ENCODE measurements at places on chromosomes 3 and 15.
A peak's percentile ranks its signal among the peaks of the same experiment; 100 is the strongest.

GRCh38 chr3:126013751-126014156, 44.8 kb downstream of the ROPN1B start:
- no peak for DNase-seq

DNA sequence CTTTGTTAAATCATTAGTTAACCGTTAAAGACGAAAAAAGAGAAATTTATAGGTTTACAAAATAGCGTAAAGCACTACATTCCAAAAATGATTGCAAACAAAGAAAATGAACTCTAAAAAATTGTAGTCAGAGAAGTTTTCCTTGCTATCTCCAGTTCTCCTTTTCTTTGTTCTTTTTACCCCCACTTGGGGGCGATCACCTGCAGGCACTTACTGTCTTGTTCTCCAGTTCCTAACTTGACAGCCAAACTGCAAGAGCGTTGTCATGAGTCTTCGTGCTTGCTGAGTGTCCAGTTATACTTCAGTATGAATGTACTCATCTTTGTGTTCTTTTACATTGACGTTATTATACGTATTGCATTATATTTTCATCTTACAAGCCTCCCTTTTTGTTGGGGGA, 54.5 kb downstream of the CHD2 start:
- no peak for DNase-seq

DNA sequence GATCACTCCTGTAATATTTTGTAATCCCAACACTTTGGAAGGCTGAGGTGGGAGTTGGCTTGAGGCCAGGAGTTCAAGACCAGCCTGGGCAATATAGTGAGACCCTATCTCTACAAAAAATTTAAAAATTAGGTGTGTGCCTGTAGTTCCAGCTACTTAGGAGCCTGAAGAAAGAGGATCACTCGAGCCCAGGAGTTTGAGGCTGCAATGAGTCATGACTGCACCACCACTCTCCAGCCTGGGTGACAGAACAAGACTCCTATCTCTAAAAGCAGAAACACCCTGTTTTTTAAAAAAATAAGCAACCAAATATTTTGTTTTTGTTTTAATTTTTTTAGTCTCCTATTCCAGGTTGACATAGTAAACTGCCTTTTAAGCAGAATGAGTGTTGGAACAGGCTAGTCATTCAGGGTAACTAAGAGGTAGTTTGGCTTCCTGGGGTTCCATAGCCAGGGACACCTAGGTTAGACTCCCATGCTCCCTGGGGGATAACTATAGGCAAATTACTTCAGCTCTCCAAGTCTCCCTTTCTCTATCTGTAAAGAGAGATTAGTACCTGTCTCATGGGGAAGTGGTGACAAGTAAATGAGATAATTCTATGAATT, 114.6 kb upstream of the C15orf61 start:
- no peak for DNase-seq

DNA sequence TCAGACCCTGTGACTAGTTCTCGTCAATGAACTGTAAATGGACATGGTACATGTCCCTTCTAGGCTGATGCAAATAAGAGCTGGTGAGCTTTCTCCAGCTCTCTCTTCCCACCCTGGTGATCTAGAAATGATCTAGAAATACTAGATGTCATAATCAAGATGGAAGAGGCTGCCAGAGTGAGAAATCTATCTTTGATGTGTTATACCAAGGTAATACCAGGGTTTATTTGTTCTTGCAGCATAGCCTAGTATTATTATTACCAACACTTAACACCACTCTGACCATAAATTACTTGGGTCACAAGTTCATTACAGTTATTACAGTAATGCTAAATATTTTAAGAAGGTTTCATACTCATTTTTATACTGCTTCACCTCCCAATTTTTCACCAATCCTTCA, 138.4 kb upstream of the LMCD1 start:
- no peak for DNase-seq

DNA sequence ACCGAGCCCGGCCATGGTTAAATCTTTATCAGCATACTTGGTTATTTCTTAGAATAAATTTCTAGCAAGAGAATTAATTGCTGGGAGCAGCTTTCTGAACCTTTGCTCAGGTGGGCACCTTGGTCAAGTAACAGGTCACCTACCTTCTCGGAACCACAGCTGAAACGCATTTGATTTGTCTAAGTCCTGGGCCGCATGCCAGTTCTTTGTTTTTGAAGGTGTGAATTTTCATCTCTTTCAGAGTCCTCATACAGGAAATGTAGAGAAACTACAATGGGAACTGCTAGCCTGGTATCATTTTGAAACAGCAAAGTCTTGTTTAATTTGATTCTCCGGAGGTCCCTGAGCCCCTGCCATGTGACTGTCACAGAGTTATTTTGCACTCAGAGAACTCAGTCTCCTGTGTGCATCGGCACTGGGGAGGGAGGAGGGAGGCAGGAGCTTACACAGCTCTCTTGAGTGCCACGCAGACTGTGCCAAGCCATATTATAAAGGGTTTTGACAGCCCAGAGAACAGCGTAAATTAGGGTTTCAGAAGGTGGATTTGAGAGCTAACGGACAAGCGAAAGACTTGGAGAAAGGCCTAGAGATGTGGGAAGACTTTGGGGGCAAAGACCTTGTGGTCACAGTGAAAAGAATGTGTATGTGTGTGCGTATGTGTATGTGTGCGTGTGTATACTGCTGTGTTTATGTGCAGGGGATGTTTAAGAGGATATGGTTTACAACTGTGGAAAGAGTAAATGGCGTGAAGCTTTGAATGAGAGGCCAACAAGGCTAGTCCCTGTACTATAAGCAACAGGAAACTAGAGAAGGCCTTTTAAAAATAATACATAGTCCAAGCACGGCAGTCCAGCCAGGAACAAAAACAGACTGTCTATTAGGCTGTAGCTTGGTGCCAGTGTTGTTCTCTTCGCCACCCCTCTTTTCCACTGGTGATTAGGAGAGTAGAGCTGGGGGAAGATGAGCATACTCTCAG, 61.8 kb upstream of the ATP13A3 start:
- no peak for DNase-seq

DNA sequence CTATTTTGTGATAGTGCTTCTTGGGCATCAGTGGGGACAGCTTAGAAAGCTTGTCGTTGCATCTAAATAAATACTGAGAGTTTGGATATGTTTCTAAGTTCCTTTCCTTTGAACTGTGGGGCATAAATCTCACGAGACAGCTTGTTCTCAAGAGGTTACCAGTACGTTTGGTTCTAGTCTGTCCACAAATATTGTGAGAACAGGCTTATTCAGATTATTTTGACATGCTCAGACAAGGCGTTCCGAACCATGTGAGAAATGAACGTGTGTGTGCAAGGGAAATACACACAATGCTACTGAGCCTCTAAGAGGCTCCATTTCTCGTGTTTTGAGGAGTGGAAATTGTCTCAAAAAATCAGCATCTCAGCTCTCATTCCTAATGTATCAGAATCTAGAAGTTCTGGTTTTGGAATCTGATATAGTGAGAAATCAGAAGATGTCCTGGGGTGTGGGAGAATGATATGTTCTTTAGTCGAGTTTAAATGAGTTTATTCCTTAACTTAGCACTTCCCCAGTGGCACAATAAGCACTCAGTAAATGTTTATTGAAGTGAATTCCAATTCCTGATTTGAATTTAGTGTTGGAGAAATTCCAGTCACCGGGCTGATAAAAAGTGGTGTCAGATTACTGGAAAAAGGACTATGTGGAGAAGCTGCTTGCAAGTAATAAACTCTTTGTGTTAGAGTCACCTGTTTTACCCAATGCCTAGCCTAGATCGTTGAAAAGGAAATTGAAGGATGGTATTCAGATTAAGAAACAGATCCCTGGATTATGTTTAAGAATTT, 481.5 kb downstream of the LPP start:
- DNase-seq = no peak

DNA sequence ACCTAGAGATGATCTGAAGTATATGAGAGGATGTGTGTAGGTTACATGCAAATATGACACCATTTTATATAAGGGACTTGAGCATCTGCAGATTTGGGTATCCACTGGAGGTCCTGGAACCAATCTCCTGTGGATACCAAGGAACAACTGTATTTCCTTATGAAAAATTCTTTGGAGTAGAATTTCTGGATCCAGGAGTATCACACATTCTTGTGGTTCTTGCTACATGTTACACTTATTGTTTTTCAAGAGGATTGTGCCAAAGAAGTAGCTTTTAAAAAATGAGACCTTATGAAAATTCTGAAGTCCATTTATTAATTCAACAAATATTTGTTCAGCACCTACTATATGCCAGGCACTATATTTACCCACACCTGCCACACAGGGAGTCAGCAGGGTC, 15.7 kb upstream of the TBC1D23 start:
- DNase-seq = no peak

DNA sequence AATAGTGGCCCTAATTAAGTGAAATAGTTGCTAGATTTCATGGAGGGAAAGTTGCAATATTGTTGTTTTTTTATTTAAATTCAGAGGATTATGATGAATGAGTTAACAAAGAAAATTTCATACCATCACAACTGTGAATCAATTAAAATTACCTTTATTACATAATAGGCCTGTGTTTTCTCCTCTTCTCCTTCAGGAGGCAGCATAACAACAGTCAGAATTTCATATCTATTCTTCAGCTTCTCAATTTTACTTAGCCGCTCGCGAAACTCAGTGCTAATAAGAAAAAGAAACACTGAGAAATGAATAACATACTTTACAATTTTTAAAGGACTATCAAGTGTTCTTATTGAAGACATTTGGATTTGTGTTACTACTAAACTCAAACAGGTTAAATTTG, 29.4 kb downstream of the TTC14 start:
- no peak for DNase-seq

DNA sequence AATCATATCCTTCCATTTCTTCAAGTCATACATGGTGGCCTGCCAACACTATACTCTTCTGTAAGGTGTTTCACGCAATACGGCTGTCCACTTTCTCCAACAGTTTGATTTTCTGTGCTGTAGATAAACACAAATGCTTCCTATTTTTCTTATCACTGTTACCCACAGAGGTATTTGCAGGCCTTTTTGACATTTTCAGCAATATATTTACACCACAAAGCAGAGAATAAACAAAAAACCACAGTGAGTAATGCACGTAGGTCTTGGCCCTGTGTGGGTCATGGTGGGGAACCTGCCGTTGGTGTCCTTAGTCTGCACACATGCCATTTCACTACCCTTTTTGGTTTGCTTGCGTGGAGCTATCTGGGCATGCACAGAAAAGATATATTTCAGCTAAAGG, 59.5 kb downstream of the LRRC28 start:
- no peak for DNase-seq

GRCh38 chr3:81439108-81439507, 322.3 kb downstream of the GBE1 start:
- no peak for DNase-seq

DNA sequence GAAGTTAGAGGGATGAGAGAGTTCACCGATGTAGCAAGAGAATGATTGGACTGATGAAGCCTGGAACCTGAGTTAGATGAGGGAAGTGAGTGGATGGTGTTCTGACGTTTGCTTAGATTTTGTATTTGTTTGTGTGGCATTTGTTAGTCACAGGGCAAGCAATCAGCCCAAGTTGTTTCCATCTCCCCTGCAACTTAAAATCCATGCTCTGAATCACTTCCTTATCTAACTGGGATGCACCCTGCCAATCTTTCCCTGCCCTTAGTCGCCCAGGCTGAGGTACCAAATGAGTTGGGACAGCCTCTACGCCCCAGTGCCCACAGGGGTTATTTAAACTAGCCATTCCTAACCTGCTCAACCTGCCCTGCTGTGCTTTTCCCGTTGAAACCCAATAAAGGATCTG, 12.6 kb downstream of the PAQR5 start:
- peak; percentile 48 for DNase-seq

DNA sequence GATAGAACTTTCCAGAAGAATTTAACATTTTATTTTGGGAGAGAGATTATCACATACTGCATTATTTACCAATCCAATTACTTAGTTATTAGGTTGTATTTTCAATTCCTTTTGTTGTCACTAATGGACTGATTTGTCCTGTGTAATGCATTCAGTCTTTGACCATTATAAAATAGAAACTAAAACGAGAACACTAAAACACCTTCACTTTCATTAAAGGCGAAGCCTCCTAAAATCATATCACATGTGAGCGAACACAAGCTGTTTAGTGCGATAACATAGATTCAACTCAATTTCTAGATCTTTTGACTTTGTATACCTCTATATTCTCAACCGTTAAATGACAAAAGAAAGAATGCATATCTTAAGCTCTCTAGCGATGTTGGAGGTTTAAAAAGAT, 253.4 kb downstream of the VGLL3 start:
- DNase-seq = no peak

- no peak for DNase-seq
Observed at GRCh38 chr3:17234382-17234781, 349.6 kb downstream of the PLCL2 start.

DNA sequence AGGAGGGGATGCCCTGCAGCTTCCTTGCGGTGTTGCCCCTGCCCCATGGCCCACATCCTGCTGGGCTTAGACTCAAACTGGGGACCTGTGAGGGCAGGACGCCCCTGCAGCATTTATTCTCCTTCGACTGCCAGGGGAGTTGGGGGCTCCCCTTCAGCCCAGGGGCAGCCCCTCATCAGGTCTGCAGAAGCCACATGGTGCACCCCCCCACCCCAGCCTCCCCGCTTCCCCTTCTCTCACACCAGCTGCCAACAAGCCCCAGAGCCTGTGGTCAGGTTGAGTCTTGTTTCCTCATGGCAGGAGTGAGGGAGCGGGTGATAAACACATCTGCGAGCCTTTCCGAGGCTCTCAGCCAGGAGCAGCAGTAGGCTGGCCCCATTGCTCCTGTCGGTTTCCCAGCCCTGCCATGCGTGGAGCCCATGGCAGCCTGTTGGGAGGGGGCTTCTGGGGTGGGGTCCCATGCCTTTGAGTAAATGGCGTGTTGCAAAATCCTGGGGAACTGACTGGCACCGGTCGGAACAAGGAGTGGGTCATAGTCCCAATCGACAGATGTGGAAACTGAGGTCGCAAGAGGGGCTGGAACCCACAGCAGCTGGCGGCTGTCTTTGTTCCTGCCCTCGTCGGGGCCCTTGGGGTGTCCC, 27.8 kb downstream of the WNT7A start:
- no peak for DNase-seq

- DNase-seq = no peak
Observed at GRCh38 chr15:84979651-84980050, 2.0 kb upstream of the PDE8A start.

DNA sequence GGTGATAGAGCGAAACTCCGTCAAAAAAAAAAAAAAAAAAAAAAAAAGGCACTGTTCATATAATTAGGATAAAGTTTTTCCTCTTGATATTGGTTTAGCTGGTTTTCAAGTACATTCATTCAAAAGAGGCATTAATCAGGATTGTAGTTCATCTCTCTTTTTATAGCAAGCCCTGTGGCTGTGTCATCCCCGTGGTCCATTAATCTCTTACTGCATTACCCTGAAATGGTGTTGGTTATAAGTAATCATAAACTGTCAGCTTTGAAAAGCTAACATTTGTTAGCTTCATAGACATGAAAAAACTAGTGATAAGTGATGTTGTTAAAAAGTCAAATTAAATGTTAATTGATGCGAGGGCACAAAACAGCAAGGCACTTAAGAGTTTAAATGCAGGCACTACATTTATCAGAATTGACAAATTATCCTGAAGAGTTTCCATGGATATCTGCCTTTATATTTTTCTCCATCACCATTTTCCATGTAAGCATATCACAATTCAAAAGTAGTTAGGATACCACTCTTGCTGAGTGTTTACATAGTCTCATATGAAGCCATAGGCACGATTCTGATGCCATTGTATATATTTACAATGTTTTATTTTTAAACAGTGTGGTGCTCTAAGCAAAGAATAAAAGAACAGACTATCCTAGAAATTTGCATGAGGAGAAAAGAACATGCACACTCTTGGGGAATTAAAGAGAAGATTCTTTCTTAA, 193.1 kb downstream of the OTOL1 start:
- no peak for DNase-seq

- DNase-seq = no peak
Observed at GRCh38 chr3:123371859-123372685, 76.8 kb downstream of the ADCY5 start.
